Cerebellum (tissue), 4 donors: ENCODE measurements at places on chromosomes 16 and 17. TPM values are rescaled to one million over a fixed set of nuclear protein-coding genes. Genes with fewer than 3 reads are reported as not detected.

GRCh38 chr16:51149251-51149661 lies 1.8 kb downstream of the SALL1 start:
- no peak for DNase-seq

DNA sequence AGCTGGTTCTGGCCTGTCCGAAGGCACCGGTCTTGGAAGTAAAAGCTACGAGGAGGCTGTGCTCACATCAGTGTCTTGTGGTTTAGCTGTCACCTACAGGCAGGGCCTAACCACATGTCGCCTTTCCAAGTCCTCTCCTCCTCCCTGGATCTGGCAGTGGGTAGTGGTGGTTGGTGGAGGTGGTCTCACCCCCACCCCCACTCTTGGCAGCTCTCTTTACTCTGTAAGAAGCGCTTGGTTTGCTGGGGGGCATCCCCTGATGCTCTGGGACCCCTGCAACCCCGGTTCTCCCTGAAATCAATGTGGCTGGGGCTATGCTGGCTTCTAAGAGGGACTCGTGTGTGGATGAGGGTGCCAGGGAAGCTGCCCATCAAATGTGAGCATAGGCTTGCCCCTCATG lies 68.3 kb downstream of the WIPI1 start:
- DNase-seq, result no peak

DNA sequence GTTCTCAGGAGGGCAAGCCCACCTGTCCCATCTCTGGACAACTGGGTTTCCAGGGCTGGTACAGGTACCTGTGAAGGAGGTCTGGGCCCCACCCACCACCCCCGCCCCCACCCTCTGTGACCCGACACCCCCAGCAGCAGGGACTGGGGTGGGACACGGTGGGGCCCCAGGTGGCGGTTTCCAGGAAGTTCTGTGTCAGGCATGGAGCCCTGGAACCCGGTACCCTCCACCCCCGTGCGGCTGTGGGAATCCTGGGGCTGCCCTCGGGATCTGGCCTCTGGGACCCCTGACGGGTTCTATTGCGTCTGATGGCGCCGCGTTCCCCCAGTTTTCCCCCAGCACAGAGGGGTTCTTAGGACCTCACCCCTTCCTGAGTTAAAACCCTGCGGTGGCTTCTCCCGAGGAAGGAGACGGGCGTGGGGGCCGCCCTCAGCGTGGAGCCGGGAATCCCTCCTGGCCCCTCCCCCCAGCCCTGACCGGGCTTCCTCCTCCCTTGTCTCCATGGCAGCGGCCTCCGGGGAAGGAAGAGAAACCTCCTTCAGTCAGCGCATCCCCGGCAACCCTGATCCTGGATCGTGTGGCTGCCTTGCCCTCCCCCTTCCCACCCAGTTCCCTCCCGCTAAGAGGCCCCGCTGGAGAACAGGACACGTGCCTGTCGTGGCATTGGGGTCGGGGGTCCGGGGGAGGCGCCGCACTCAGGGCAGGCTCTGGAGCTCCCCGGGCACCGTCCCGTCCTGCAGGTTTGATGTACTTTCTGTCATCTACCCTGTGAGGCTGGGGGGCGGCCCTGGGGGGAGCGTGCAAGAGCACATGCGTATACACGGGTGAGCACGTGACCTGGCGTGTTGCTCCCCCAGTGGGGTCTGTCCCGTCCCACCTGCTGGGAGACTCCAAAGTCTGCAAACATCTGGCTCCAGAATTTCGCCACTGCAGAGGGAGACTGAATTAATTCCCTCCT lies 30.3 kb downstream of the CACNA1H start:
- peak; percentile 44 for DNase-seq

GRCh38 chr17:261635-262034 lies 80.2 kb upstream of the DOC2B start:
- no peak for DNase-seq

DNA sequence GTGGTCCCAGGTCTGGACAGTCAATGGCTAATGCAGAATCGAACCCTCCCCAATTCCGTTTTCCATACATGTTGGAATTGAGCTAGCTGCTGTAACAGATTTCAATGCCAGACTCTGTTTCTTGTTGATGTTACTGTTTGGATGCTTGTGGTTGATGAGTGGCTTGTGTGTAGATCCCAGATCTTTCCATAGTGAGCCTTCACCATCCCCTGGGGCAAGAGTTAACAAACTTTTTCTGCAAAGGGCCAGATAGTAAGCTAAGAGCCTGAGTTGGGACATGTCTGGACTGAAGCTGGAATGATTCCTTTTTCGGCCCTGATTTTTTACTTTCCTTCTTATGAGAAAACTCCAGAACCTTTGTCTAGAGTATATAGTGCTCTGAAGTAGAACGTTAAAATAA lies 296.3 kb downstream of the CPPED1 start:
- no peak for DNase-seq

DNA sequence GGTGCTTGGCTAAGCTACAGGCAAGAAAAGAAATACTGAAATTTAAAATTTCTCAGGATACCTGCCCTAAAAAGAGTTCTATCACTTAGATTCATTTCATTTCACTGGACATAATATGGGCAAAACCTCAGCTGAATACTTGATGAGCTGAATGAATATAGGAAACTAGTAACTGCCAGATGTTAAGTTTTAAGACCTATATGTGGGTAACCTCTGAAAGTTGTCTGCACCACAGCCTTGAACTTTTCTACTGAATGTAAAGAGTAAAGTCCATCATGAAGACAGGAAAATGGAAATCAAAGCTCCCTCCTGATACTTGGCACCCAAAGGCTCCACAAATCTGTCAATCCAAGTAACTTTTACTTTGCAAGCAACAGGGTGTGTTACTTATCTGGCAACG lies 50.8 kb downstream of the HIC1 start:
- no peak for DNase-seq

DNA sequence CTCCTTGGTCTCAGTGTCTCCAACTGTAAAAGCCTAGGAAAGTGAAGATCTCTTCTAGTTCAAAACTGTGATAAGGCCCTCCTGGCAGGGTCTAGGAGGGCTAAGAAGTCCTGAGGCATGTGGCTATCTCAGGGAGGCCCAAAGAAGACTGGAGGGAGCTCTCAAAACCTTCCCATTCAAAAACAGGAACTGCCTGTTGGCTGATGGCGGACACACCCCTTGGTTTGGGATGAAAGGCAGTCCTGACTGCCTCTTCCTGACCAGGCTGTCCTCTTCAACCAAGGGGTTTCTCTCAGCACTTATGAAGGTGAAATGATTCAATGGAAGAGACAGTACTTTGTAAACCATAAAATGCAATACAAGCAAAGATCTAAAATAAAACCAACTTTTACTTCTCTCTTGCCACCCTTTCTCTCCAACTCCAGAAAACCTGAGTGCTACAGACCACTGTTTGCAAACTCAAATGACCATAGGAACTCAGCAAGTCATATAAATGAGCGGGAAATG lies 4.7 kb downstream of the ZNF764 start:
- no peak for DNase-seq

- DNase-seq, result no peak
These were observed 18.9 kb downstream of the UTP6 start for GRCh38 chr17:31882571-31882970.

DNA sequence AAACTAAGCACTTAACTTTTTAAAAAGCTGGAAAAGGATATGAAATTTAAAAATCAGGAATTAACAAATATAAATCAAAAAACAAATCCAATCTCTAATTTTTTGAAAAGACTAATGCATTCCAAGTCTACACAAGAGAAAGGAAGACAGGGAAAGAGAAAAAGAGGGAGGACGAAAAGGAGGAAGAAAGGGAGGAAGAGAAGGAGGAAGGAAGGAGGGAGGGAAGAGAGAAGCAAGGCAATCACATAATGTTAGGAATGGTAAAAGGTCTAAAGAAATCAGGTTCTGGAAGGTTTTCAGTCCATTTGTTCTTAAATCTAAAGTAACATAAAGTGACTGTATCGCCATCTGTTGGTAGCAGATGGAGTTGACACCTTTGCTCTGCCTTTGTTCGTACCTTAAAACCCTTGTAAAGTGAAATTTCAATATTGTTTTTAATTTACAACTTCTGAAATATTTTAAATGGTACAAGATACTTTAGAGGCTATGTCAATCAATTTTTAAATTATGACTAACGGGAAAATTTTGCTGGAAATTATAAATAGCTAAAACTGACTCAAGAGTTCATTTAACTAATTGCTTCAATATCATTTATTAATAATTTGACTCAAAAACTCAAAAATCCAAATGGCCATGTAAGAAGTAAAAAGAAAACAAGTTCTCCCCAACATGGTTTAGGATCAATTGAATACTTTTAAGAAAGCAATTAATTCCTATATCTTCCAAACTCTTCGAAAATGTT lies 20.4 kb upstream of the CDYL2 start:
- peak; percentile 56 for DNase-seq

GRCh38 chr16:66525396-66526180 lies 24.3 kb downstream of the TK2 start:
- no peak for DNase-seq

DNA sequence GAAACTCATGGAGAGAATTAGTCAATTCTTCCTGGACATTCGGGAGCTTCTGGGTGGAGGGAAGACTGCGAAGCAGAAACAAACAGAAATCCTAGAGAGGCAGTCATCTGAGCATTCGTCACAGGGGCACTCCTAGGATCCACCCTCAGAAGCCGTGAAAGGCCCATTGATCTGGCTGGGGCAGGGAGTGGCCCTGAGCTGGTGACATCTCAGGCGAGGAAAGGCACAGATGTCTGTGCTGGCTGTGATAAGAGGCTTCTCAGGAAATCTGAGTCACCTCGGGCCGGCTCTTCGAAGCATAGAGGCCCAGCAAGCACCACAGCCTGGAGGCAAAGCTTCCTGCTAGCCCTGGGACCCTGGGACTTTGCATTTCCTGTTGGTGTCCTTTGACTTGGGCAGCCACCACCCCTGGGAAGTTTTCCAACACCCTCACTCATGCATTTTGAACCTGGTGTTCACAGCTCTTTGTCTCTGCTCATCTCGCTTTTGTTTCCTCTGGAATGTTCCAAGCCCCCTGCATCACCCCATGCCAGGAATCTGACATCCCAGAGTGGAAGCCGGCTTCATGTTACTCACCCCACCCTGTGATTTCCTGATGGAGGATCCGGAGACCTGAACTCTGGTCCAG lies 23.3 kb upstream of the CDRT4 start:
- no peak for DNase-seq

DNA sequence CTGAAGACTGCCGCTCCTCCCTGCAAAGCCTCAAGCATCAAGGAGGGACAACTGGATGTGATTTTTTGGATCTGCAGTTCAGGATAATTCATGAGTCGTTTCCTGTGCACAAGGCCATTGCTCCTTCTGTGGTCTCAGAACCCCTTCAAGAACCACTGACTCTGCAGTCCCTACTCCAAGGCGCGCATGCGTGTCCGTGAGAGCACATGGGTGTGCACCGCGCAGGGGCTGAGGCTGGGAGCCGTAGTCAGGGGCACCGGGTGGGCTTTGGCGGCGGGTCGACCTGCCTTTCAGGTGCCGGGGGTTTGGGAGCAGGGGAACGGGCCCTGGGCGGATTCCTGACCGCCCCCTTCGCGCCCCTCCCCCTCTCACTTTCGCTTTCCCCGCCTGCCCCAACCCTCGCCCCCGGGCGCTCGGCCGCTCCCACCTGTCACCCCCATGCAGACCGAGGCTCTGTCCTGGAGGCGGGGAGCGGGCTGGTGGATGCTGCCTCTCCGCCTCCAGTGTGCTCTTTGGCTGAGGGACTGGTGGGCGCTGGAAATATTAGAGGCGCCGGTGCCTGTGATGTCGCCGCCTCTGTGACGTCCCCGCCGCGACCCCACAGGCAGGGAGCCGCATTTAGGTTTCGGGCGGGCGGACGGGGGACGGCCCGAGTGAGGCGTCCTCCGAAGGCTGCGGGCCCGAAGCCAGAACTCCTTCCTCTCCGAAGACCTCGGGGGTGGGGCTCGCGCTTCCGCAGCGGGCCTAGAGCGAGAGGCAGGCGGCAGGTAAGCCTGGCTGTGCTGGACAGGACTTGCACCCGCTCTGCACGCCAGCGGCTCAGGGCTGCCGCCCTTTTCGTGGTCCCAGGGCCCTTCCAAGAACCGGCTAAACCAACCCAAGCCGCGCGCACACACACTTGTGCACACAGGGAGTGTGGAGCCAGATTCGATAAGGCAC lies at the start of gene SPATA32:
Gene SPATA32 (minus strand): TSS at position 518 of the 939 bp plus-strand sequence. CDS start 78 bp downstream, at position 440.
- DNase-seq, result peak; percentile 76

- no peak for DNase-seq
These were observed 108.1 kb downstream of the SOCS1 start for GRCh38 chr16:11147754-11148444.

GRCh38 chr17:44197980-44198720 lies 1.5 kb downstream of the ATXN7L3 start:
- DNase-seq, result peak; percentile 47

DNA sequence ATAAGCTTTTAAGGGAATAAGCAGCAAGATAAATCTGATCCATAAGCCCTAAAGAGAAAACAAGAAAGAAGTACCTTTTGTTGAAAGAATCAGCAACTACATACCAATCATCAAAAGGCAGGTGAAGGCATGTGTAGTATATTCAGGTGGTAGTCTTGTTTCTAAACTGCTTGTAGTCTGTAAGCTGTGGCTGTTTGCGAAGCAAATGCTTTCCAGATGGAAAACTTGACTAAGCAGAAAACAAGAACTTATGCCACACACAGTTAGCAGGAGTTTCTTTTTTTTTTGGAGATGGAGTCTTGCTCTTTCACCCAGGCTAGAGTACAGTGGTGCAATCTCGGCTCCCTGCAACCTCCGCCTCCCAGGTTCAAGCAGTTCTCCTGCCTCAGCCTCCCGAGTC lies 5.7 kb downstream of the CBX1 start:
- no peak for DNase-seq

DNA sequence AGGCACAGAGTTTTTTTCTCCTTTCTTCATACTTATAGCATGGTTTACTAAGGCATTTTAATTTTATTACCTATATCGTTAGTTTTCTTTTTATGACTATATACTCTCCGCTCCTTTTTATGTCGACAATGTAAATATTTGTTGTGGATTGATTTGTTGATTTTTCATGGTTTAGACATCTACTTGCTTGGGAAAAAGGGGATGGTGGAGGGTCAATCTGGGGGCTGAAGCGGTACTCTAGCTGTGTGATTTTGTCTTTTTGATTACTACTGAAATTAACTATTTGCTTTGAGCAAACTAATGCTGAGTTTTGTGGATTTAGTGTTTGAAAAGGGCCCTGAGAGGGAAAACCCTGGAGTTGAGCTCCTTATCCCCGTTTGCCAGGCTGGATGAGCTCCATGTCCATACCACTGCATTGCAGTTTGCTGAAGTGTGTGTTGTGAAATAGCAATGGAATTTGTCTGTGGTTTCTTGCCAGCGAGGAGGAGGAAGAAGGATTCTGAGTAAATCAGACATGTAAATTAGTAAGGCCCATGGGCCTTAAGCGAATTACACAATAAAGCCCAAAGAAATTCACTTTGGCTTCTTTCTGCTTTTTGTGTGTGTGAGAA lies 72.0 kb downstream of the FTO start:
- no peak for DNase-seq

CHST4 gene
- not detected for total RNA-seq

ADAM11 gene
- 8.0 TPM for total RNA-seq

CCL7 gene
- total RNA-seq, result not detected

MAP2K4 gene
- 70.0 TPM for total RNA-seq

HSPB9 gene
- 0.18 TPM for total RNA-seq
